Testis (tissue), 5 donors: ENCODE measurements at places on chromosomes 6 and 20. TPM values are rescaled to one million over a fixed set of nuclear protein-coding genes. Genes with fewer than 3 reads are reported as not detected.

DNA sequence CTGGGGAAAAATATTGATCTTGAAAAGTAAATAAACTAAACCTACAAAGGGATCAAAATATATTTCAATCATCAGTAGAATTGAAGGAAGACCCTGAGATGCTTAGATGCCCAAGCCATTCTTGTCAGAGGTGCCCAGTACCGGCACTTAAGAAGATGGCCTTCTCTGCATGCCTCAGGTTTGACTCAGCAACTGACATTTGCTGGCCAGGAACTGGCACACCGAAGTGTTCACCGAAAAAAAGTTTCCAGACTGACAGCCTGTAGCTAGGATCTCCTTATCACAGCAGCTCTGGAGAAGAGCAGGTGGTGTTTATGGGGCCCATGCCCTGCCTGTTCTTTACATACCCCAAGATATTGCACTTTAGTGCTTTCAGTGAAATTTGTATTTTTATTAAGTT, 203.2 kb downstream of the MOXD1 start:
- DNase-seq, result no peak

- no peak for DNase-seq
Measured at GRCh38 chr6:166318649-166319600, 10.7 kb upstream of the PRR18 start.

GRCh38 chr6:135686784-135687301, 164.7 kb upstream of the PDE7B start:
- no peak for DNase-seq

DNA sequence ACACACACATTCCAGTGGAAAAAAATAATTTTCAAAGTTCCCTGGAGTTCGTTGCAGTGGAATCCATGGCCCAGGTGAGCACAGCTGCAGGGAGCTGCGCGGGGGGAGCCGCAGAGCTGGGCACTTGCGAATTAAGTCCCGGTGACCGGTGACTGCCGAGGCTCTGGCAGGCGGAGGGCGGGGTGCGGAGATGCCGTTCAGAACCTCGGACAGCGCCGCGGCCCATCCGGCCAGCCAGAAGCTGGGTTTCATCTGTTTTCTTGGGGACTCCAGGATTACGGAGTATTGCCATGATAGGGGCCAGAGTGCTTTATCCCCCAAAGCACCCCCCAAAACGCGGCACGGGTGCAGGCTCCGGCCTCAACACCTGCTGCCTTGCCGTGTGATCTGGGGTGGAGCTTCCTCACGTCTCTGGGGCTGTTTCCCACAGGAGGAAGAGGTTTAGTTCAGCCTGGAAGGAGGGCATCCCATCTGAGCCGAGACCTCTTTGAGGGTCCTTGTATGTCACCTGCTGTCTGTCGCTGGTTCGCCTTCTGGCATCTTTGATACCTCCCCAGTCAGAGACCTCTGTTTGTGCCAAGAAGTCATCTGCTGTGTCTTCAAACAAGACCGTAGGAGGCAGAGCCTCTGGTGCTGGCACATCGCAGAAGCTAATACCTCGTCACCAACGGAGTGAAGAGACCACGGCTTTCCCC, 99.4 kb downstream of the YTHDF1 start:
- DNase-seq, result peak; percentile 39

DNA sequence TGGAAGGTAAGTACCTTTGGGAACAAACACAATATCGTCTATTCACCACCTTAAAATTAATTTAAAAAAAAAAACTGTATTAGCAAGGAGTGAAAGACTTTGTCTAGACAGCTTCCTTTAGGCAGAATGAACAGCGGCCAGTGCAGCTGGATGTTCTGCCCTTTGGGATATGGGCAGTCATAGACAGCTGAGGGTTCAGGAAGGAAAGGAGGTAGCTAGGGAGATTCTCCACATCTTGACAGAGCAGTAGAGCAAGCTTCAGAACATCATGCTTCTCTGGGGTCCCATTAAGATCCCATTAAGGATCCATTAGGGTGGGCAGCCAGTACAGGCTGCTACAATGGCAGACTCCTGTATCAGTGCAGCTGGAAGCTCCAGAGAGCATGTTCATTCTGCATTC, 46.5 kb upstream of the PLCB4 start:
- DNase-seq, result no peak

- DNase-seq, result no peak
Measured at GRCh38 chr6:4125933-4126864, 9.2 kb downstream of the ECI2 start.

The RHAG gene
- total RNA-seq, result not detected

DNA sequence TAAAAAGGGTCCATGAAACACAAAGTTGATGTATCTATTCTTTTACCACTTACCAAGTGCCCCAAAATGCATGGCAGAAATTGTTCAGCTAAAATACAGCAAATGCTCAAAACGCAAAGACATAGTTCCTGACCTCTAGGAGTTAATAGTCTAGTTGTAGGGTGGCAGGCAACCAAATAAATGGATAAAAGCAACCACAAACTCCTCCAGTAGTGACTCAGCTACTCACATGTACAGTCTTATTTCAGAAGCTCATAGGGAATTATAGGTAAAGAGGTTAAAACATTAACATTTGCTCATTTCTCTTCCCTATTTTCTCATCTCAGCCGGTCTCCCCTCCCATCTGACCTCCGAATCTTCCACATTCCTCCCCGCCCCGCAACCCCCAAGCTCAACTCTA, 143.9 kb upstream of the INSM1 start:
- no peak for DNase-seq

The PAX1 gene
- total RNA-seq, result not detected

DNA sequence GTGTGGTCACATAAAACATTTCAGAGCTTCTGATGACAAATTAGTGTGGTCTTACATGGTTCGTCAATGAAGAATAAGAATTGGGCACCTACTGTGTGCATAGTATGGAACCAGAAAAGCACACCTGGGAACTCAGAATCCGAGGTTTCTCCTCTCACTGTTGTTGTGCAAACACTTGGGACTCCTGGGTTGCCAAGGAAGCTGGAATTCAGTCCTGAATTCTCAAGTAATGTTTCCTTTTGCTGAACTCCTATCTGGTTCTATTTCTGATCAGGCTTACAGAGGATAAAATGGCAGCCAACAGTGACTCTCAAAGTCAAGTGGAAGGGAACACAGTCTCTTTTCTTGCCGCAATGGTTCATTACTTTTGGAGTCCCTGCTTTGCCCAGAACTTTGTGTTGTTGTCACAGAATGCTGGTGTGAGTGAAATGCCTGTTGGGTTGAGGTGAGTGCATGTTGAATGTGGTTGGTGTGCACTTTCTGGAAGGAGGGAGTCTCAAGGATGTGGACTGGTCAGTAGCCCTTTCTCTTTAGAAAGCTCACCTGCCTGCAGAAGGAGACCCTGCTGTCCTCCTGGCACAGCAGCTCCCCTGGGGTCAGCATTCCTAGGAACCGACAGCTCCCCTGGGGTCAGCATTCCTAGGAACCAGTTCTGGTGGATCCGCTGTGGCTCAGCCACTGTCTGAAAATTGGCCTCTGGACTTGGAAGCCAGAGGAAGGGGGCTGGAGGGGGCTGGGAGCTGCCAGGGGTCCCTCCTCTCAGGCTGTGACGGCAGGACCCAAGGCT, 1.4 kb downstream of the UNC93A start:
- no peak for DNase-seq

GRCh38 chr6:157539421-157539822, 158.4 kb downstream of the ZDHHC14 start:
- no peak for DNase-seq

- DNase-seq, result no peak
Measured at GRCh38 chr6:47258724-47259347, 50.9 kb downstream of the TNFRSF21 start.

The DNMT3B gene
- 22.0 TPM for total RNA-seq

DNA sequence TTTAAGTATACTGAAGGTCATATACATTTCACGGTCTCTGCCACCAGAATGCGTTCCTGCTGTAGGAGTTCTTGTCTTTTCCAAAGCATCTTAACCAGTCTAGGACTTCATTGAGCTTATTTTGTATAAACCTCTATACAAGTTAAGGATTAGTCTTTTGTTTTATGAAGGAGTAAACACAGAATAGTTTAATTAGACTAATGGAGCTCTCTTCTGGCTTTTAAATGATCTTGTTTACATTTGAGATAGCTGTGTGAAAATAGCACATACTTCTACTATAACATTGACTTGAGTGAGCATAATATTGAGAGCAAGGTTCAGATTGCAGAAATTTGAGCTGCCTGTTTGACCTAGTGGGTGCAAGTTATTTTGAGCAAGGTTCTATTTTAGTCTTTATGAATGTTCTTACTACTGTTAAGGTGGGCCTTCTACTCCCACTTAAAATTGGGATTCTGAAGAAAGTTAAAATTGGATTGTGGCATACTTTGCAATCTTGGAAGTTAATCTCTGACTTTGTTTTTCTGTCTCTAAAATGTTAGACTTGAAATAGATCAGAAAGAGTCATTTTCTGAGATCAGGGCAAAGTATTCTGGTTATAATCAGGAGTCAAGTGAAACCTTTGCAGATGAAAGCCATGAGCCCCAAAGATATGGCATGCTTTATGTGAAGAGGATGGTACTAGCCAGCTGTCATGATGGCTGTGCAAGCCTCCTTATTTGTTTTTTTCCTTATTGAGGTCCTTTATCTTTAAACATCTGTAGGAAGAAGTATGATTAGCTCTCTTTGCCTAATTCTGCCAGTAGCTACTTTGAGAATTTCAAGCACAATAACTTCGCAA, 41.8 kb downstream of the RPRD1B start:
- no peak for DNase-seq

The RIPOR3 gene
- total RNA-seq, result 22.1 TPM

- no peak for DNase-seq
Measured at GRCh38 chr6:21375151-21376116, 218.1 kb upstream of the SOX4 start.

The TFAP2D gene
- not detected for total RNA-seq

- no peak for DNase-seq
Measured at GRCh38 chr6:45075246-45075645, 252.9 kb upstream of the RUNX2 start.

DNA sequence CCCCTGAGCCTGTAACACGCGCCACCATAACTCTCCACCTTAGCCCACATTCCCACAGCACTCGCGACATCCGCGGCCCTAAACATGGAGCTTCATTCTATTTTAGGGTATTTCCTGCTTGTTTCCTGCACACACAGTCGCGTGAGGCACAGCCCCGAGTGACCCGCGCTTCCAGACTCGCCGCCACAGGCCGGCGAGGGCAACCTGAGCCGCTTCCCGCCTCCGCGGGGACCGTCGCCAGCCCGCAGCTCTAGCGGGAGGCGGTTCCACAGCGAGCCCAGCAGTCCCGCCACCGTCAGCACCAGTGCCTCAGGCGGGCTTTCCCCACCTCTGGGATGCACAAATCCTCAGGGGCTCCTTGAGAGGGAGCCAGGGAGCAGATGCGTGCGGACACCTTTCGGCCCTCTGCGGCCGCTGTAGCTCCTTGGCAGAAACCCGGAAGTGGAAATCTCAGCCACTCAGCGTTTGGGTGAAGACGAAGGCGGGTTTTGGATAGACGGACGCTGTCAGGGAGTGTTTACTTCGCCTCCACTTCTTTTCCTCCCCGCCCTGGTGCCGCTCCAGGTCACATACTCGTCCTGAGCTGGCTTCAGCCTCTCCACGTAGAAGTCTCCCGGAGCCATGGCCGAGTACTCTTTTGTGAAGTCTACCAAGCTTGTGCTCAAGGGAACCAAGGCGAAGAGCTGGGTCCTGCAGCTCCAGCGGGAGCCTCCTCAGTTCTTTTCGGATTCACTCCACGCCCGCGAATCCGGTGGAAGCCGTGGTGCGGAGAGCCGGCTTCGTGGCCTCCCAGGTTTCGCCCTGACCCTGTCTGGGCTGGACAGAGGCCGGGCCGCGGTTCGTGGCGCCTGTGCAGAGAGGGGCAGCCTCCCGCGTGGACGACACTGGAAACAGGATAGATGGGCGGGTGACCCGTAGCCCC, 2177.4 kb upstream of the DEFB115 start:
- DNase-seq, result peak; percentile 88

- DNase-seq, result no peak
Measured at GRCh38 chr6:52535711-52536423, 41.0 kb downstream of the TRAM2 start.

- no peak for DNase-seq
Measured at GRCh38 chr20:44810061-44810390, 320 bp downstream of the RIMS4 start.

GRCh38 chr6:116369540-116369939, 1.2 kb upstream of the DSE start:
- no peak for DNase-seq

DNA sequence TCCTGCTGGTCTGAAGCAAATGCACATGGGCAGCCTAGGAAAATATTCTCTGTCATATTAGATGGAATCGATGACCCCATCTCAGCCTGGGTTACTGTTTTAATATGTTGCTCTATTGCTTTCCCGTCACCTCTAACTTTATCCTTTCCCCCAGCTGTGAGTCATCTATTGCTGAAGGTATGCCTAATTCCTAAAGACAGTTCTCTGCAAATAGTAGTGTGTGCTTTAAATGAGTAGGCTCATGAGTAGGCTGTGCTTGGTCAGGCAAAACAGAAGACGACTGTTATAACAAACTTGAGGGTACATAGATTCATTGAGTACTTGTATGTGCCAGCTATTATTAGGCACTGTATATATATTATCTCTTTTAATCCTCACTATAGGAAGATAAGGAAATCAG, 47.2 kb downstream of the CTNNBL1 start:
- no peak for DNase-seq

DNA sequence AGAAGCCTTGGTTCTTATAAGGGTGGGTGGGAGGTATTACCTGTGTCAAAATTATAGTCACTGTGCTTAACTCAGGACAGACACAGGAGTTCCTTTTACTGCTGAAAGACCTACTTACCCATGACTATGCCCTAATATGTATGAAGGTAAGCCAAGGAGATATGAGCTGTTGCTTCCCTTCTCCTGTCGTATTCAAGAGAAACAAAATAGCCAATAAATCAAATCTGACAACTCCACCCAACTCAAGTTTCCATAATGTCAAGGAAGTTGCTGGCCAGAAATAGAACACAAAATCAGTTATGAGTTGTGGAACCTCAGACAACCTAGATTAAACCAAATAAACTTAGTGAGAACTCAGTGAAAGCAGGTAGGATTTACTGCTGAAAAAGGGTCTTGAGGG, 25.1 kb downstream of the ZNF133 start:
- DNase-seq, result no peak

DNA sequence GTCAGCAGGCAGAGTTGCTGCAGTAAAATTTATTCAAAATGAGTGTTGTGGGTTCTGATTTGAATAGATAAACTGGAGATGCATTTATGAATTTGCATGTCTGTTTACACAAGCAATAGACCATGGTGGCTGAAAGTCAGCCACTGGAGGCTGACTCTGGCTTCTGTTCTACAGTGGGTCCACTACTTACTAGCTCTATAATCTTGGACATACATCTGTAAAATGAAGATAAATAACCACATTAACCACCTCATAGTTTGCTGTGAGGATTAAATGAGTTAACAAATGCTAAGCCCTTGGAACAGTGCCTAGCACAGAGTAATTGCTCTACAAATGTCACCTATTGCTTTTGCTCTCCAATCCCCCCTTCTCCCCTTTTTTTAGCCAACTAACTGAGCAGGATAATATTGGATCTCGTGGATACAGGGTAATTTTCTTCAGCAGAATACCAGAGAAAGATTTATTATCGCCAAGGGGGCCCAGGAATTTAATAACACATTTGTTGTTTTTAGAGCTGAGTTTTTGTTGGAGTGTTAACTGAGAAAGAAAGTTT, 1.4 kb upstream of the PM20D2 start:
- DNase-seq, result no peak

The TREM2 gene
- 0.63 TPM for total RNA-seq

The TGM2 gene
- 3.2 TPM for total RNA-seq

GRCh38 chr6:154170106-154170505, 131.1 kb downstream of the OPRM1 start:
- DNase-seq, result no peak

The APOM gene
- total RNA-seq, result 9.8 TPM

GRCh38 chr20:43388268-43389002, 69.3 kb upstream of the SRSF6 start:
- DNase-seq, result peak; percentile 62

The GRM1 gene
- total RNA-seq, result 2.0 TPM

The DACT2 gene
- total RNA-seq, result 20.8 TPM
